Amniotic stem cell (primary cell): ENCODE measurements at places on chromosomes 16 and 17.

- no peak for DNase-seq
Measured at GRCh38 chr17:6110592-6110991, 40.4 kb downstream of the WSCD1 start.

DNA sequence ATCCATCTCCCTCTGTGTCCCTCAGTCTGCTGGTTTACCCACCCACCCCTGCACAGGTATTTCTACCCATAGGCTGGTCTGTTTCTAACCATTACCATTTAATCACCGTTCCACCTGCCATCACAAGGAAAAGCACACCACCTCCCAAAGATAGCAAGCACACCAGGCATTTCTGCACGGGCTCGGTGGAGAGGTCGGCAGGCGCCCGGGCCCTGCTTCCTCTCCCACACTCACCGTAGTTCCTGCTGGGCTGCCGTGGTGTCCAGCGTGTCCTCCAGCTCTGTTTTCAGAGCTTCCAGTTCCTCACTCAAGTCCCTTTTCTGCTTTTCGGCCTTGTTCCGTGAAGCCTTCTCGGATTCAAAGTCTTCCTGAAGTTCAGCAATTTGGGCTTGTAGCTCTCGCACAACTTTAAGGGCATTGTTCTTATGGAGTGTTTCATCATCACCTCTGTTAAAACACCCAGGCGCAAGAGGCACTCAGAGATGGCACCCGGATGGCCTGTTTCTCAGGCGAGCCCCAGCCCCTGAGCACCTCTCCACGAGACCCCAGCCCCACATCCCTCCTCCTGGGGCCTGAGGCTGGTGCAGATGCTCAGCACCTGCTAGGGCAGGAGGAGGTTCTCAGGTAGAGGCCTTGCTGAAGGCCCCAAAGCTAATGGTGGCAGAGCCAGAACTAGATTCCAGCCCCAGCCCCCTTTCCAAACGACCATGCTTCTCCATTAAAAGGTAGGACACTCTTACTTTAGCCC, 69.0 kb downstream of the NDEL1 start:
- DNase-seq, result no peak

DNA sequence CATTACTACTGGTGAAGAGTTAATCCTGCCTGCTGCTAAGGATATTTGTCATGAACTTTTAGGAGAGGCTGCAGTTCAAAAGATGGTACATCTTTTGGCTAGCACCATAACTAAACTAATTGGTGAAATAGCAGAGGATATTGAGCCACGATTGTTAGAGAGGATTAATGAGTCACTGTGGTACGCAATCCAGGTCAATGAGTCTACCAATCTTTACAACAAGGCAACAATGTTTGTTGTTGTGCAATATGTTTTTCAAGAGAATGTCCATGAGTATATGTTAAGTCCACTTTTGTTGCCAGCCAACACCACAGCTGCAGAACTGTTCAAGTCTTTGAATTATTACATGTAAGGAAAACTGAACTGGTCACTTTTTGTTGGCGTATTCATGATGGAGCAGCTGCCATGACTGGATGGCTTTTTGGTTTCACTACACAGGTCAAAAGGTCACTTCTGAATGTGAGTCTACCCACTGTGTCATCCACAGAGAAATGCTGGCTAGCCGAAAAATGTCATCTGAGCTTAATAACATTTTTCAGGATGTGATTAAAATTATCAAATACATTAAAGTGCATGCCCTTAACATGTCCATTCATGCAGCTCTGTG, 402.6 kb upstream of the KIF2B start:
- DNase-seq, result no peak

GRCh38 chr16:14307059-14307526, 236.0 kb downstream of the MRTFB start:
- DNase-seq, result no peak

DNA sequence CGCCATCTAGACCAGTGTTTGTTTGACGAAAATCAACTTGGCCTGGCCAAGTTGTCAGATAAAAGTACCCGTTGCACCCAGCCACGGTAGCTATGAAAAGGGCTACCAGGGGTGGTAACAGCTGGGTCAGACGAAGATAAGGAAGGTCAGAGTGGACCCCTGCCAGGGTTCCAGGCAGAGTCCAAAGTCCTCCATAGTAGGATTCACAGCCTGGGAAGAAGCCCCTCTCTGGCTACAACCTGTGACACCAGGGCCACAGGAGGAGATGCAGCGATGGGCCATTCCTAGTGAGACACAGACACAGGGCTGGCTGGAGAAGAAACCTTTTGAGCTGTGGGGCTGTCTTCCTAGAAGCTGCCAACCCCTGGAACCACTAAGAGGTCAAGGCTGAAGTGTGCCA, 39.3 kb downstream of the MEAK7 start:
- DNase-seq, result no peak
